Stimulated activated CD8-positive, alpha-beta memory T cell treated with anti-CD3 and anti-CD28 coated beads, Interleukin-4, amount 100 ng/mL, for 4 hours (primary cell): ENCODE measurements at places on chromosomes 3 and 15.

DNA sequence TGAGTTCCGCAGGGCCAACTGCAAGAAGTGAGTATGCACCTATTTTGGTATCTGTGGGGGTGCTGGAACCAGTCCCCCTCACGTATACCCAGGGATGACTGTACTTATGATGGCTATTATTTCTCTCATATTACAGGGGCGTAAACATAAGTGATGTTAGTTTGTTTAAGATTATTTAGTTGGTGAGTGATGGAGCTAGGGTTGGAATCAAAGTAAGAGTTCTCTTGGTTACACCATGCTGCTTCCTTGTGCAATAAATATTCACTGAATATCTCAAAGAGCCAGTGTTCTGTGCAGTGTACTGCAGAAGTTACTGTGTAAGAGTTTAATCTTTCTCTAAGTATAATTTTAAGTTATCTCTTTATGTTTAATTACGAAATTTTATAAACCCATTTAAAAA, 12.8 kb upstream of the UTS2B start:
- DNase-seq, result no peak

DNA sequence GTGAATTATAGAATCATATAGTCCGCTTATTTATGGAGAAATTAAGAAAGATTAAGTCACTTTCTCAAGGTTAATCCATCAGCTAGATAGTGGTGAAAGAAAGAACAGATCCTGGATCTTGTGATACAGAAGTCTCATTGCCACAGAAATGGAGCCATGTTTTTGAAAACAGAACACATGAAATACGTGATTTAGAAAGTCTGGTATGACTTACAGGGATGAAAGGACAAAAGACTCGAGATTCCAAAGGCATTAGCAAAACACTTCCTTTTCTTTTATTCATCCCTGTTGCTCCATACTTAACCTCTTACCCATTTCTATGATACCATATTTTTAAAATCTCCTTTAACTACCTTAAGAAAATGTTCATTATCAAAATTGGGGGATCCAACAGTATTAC, 40.0 kb upstream of the TEX9 start:
- DNase-seq, result no peak

DNA sequence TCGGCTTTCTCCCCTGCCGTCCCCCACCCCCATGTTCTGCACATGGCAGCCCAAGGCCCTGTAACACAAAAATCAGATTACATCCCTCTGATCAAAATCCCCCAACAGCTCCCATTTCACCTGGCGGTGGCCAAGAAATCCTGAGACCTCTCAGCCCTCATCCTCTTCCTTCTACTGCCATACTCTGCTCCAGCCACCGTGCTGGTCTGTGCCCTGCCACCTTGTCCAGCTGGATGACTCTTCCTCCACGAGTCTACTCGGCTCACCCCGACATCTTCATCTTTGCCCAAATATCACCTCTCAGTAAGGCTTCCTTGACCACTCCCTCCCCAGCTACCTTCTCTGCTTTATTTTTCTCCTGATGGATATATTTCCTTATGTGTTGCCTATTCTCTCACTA, 3.1 kb downstream of the CCDC51 start:
- no peak for DNase-seq

- no peak for DNase-seq
These were observed 11.7 kb upstream of the ATG7 start for GRCh38 chr3:11260460-11260859.

DNA sequence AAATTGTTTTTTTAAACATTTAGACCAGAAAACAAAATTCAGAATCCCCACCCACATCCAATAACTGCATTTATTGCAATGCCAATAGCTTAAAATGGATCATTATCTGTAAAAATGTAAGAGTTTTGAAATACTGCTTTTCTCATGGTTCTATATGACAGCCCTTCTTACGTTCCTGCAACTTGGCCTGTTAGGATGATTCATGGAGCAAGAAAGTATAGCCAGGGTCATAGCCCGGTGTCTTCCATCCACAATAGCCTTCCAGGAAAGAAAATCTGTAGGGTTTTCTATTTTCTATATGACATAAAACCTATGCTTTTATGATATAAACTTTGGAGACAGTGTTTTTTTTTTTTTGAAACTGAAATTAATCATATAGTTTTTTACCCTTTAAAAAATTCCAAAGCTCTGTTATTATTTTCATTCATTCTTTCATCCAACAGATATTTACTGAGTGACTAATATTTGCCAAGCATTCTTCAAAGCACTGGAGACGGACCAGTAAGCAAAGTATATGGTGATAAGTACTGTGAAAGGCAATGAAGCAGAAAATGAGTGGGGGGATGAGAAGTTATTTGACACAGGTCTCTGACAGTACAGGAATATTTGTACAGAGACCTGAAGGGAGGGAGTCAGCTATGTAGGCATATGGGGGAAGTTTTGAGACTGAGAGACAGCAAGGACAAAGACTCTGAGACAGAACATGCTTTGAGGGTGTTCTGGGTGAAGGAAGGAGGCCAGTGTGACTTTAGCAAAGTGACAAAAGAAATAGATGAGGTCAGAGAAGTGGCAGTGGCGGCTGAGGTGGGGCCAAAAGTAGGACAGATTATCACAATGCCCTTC, 29.0 kb upstream of the SLC2A2 start:
- DNase-seq, result no peak

DNA sequence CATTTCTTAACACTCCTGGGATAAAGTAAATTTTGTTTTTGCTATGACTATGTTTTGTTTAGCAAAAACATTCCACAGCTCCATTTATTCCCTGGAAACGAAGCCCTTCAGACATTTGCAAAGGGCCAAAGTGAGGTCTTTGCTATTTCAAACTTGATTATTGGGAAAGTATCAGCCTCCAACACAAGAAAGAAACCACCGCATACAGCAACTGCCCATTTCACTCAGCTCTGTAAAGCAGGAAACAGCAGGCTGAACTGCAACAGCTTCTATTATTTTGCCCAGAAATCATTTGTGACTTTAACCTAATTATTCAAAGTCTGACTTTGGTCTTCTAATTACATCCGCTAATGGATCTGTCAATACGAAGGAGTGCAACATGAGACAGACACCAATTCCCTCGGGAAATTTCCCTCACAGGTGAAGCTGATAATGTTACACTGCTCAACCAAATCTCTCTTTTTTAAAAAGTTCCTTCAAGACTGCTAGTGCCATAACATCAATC, 72.1 kb downstream of the RFTN1 start:
- no peak for DNase-seq

DNA sequence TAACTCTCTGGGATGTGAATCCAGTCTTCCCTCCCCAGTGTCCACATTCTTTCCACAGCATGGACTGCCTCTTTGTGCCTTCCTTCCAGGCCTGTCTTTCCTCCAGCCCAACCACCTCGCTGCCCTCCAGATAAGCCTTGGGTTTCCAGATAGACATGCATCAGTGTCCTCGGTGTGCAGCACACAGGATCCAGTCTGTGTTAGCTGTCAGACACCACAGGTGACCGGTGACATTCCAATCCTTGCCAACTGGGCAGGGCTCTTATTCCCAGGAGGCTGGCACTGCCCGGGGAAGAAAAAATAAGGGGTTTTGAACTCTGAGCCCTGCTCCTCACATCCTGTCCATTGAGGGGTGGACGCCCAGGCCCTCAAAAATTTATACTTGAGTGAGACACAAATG, 6.0 kb upstream of the SLC6A1 start:
- DNase-seq, result no peak

GRCh38 chr15:31235311-31236183, 91.1 kb upstream of the KLF13 start:
- DNase-seq, result no peak
